ENCODE measurements at places on chromosomes 6 and 20. TPM values are rescaled to one million over a fixed set of nuclear protein-coding genes. Genes with fewer than 3 reads are reported as not detected.

HLA-DQA2 gene
- not detected for total RNA-seq

NR2E1 gene
- not detected for total RNA-seq

ZFP64 gene
- total RNA-seq, result 46.3 TPM

MEI4 gene
- not detected for total RNA-seq

TM9SF4 gene
- total RNA-seq, result 31.9 TPM

FAM217A gene
- total RNA-seq, result not detected

LCA5 gene
- total RNA-seq, result 1.3 TPM

F13A1 gene
- total RNA-seq, result 0.16 TPM

ZSCAN31 gene
- total RNA-seq, result 2.1 TPM

CDSN gene
- total RNA-seq, result not detected

OSBPL2 gene
- 15.8 TPM for total RNA-seq

LAMP5 gene
- total RNA-seq, result 0.81 TPM

WFDC10B gene
- total RNA-seq, result not detected

OPN5 gene
- total RNA-seq, result not detected

AHCY gene
- 206 TPM for total RNA-seq

CPNE5 gene
- 0.13 TPM for total RNA-seq

ELOVL2 gene
- total RNA-seq, result under 0.01 TPM

NKAIN4 gene
- 213 TPM for total RNA-seq

GTSF1L gene
- total RNA-seq, result not detected

CTCFL gene
- under 0.01 TPM for total RNA-seq

ME1 gene
- 14.3 TPM for total RNA-seq

IL22RA2 gene
- total RNA-seq, result not detected

TSHZ2 gene
- total RNA-seq, result 5.6 TPM

PAK5 gene
- total RNA-seq, result not detected

AKAP12 gene
- total RNA-seq, result 137 TPM

RPS6KA2 gene
- 57.4 TPM for total RNA-seq

PPP1R14C gene
- 11.9 TPM for total RNA-seq

MTRF1L gene
- total RNA-seq, result 3.8 TPM

DEFB115 gene
- total RNA-seq, result not detected

DEFB132 gene
- not detected for total RNA-seq

HCRTR2 gene
- not detected for total RNA-seq

RPL7L1 gene
- 105 TPM for total RNA-seq

RAMACL gene
- 0.49 TPM for total RNA-seq

BMP5 gene
- total RNA-seq, result 0.16 TPM

HLA-DRA gene
- not detected for total RNA-seq

CD24 gene
- 1,378 TPM for total RNA-seq

LPIN3 gene
- 8.1 TPM for total RNA-seq

RNF144B gene
- total RNA-seq, result 13.2 TPM

TMX4 gene
- 14.7 TPM for total RNA-seq

TMEM74B gene
- not detected for total RNA-seq

NHLRC1 gene
- 1.9 TPM for total RNA-seq

ZBTB24 gene
- total RNA-seq, result 6.6 TPM

HLA-G gene
- not detected for total RNA-seq

HRH3 gene
- not detected for total RNA-seq

SAPCD1 gene
- 5.7 TPM for total RNA-seq

COL9A3 gene
- 7.9 TPM for total RNA-seq

YTHDF1 gene
- total RNA-seq, result 27.2 TPM

ALDH8A1 gene
- total RNA-seq, result not detected

ADGRB3 gene
- 1.4 TPM for total RNA-seq

CYP21A2 gene
- total RNA-seq, result 0.25 TPM

B4GALT5 gene
- total RNA-seq, result 31.0 TPM

KPNA5 gene
- 4.2 TPM for total RNA-seq

CCM2L gene
- not detected for total RNA-seq

PSORS1C2 gene
- not detected for total RNA-seq

DNAH8 gene
- under 0.01 TPM for total RNA-seq

PACSIN1 gene
- not detected for total RNA-seq

GLP1R gene
- not detected for total RNA-seq
